ENCODE measurements at places on chromosomes 13 and 19. TPM values are rescaled to one million over a fixed set of nuclear protein-coding genes. Genes with fewer than 3 reads are reported as not detected.

- peak; percentile 67 for DNase-seq
Measured at GRCh38 chr19:2770055-2771013, 12.7 kb downstream of the SGTA start.

DNA sequence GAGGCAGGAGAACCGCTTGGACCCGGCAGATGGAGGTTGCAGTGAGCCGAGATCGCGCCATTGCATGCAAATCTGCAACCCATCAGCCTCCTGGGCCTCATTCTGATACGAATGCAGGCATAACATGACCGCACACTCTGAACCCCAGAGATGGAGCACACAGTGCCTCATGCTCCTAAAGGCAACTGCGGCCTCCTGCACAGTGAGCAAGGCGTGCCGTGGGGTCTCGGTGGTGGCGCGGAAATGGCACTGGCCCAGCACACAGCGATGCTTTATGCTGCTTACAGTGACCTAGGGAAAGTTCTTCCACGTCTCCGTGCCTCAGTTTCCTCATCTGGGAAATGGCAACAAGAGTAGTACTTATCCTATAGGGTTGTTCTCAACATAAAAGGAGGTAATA is 2.0 kb upstream of the C19orf12 start:
- no peak for DNase-seq

- no peak for DNase-seq
Measured at GRCh38 chr13:73321043-73321442, 262.2 kb downstream of the KLF5 start.

DNA sequence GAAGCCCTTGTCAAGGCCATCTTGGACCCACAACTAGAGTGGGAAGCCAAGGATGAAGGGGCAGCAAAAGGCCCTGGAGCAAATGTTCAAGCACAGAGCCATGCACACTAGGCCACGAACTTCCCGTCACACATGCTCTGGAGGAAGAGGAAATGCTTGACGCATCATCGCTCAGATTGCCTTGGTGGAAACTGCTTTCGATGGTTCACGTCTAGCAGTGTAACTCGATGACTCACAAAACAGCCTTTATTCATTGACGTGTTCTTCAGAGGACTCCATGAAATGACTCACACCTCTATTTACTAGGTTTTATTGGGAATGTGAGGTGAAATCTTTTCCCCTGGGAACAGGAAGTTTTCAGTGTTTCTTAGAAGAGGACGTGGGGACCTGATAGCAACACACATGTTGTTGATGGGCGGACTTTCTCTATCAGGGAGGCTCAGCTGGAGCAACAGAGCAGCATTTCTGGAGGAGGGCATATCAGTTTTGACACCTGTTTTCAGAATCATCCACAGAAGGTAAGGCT is 79.8 kb upstream of the FLT1 start:
- DNase-seq, result no peak

DNA sequence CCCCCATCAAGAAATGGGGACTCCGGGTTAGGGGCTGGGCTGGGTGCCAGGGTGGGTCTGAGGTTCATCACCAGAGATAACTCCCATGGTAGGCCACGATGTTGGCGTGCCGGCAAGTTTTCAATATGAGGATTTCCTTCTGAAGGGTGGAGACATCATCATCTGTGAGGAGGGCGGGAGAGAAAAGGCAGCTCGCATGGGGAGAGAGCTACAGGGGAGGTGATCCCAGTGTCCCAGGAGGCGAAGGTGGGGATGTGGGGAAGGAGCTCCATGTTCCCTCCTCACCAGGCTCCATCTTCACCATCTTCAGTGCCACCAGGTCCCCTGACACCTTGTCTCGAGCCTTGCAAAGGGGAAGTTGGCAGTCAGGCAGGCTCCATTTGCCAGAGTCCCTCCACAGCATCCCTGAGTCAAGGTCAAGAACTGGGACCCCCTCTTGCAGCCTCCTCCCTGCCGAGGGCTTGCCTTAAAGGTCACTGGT is 430 bp downstream of the MAP4K1 start:
- no peak for DNase-seq

GRCh38 chr13:39777527-39778061 is 122.1 kb downstream of the COG6 start:
- DNase-seq, result no peak

OR7D2 gene
- 0.06 TPM for polyA plus RNA-seq

LHB gene
- not detected for polyA plus RNA-seq

PRR36 gene
- 0.48 TPM for polyA plus RNA-seq

RNF225 gene
- polyA plus RNA-seq, result not detected

KL gene
- polyA plus RNA-seq, result 2.6 TPM

All from hindlimb muscle (tissue), 1 donor.